ENCODE measurements at places on chromosomes 5 and 9. TPM values are rescaled to one million over a fixed set of nuclear protein-coding genes. Genes with fewer than 3 reads are reported as not detected.

The UBE2QL1 gene
- not detected for total RNA-seq

The GAS1 gene
- total RNA-seq, result 304 TPM

The NFIL3 gene
- 23.9 TPM for total RNA-seq

- H3K27me3 ChIP-seq, result no peaks in the 10 kb centered on the region
- H3K4me3 ChIP-seq, result no peak overlapping the region
- no peaks in the 10 kb centered on the region for H3K4me1 ChIP-seq
These were observed 80.2 kb upstream of the RUFY1 start for GRCh38 chr5:179470201-179470600.

- peak overlapping the region; percentile 5 for H3K27ac ChIP-seq
- H3K27me3 ChIP-seq, result no peaks in the 10 kb centered on the region
- H3K36me3 ChIP-seq, result peaks cover 52% of the 10 kb centered on the region
- H3K4me3 ChIP-seq, result no peak overlapping the region
- DNase-seq, result no peak
These were observed 345.6 kb downstream of the EBF1 start for GRCh38 chr5:158754018-158754514.

- no peaks in the 10 kb centered on the region for H3K4me1 ChIP-seq
- H3K4me3 ChIP-seq, result no peak overlapping the region
- no peak overlapping the region for H3K27ac ChIP-seq
- no peak for DNase-seq
- H3K27me3 ChIP-seq, result peaks cover 48% of the 10 kb centered on the region
- no peaks in the 10 kb centered on the region for H3K36me3 ChIP-seq
These were observed 129.1 kb downstream of the PDZD2 start for GRCh38 chr5:31768046-31768445.
